ENCODE measurements at places on chromosomes 7 and 10.

DNA sequence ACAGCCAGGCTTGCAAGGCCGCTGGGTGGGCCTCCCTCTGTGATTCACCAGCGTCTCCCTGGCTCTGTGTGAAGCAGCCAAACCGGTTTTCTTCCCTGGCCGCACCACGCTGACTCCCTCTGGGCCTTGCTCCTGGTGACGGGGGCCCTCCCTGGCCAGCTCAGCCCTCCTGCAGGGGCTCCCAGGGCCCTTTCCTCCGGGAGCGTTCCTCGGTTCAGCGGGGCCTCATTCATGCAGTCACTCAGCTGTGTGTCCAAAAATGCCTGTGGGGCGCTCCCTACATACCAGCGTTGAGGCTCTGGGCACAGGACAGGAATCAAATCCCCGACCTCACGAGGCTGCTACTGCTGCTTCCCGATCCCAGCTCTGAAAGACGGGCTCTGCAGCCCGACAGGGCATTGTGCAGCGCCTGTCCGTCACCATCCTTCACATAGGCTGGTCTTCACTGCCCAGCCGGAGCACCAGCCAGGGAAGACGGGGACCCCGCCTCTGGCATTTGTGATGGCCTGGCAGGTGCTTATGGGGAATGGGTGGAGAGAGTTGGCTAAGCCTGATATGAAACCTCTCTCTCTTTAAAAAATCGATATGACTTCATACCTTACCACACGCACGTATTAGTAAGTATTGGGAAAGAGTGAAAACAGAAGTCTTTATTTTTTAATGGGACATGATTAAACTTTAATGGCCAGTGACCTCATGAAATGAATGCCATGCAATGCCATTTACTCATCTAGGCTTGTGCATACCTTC lies 110.0 kb upstream of the SHH start:
- DNase-seq = peak; percentile 72

DNA sequence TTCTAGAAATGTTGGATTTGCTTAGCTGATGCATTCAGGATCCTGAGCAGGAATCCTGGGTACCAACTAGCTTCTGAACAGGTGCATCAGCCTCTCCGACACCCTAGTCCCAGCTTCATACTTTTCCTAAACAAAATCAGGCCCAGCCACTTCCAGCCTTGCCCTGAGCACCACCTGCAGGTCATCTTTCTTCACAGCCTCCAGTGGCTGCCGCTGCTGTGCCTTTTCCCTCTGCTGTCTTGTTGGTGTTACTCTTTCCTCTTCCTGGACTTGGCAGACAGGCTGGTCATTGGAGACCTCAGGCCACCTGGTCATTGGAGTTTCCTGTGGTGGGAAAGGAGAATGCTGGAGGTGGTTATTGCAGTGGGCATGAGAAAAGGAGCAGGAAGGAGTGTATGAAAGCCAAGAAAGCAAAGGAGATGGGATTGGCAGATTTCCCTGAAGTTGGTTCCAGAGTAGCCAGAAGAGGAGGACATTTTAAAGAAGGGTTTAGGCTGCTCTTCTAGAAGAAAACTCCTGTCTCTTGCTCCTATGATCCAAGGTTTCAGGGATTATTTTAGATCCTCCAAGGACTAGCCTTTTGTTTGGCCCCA lies 48.2 kb upstream of the NFKB2 start:
- peak; percentile 69 for DNase-seq

DNA sequence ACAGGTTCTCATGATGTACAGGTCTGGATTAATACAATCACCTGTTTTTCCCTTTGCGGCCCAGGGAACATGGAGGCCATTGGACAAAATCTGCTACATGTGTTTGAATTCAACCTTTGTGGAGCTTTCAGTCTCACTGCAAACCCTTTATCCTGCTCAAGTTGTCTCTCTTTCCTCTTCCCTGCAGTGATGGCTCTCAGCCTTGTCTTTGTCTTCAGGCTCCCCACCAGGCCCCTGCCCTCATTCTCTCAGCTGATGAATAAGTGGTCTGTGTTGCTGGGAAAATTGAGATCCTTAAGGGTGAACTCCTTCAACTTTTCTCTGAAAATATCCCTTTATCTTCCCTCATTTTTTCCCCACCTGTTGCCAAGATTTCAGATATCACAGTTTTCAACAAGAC lies 791.2 kb downstream of the GRID1 start:
- no peak for DNase-seq

DNA sequence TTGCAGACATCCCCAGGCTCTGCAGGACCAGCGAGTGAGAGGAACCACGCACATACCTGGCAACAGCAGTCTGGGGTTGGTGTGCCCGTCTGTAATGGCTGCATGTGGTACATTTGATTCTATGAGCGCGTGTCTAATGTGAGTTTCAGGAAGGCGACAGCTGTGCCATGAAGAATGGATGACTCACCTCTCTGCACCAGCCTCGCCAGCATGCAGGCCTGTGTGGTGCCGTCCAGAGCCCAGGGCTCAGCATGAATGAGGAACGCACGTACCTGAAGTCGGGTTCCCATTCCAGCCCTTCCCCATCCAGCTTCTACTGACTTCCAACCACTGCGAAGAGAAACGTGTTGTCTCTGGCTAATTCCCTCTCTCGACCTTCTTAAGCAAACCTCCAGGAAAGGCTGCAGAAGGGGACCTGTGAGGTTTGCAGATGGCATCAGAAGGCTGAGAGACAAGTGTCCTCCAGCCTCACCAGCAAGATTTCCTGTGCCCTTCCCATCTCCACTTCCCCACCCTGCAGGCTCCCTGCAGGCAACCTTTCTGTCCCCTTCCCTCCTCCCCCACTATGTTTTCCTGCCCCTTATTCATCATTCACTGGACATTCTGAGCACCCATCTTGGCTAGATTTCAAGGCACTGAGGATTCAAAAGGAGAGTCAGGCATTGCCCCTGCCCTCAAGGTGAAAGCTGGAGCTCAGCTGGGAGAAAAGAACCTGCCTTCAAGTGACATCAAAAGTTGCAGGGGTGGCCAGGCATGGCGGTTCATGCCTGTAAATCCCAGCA lies 54.3 kb downstream of the ASB13 start:
- DNase-seq = no peak

DNA sequence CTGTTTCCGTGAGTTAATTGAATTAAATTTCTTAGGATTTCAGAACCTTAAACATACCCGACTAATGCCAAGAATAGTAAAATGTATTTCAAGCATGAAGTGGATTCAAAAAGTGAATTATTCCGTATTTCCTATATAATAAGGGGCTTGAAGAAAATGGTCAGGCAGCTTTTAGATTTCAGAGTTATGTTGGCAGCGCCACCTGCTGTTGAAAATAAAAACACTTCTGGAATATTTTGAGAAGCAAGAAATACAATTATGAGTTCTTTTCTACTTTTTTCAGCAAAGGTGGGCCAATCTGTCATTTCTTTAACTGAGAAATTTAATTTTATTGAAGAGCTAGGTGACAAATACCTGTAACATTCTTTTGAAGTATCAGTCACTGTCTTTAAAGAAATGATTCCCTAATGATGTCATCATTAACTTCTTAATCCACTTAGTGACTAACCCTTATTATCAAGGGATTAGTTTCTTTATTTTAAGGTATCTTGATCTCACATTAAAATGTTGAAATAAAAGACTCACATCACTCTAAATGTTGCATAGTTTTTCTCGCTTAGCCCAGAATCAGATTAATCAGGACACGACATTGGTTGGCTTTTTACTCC lies 36.6 kb upstream of the AGR3 start:
- DNase-seq = no peak

- no peak for DNase-seq
Measured at GRCh38 chr10:22486431-22486830, 141.1 kb downstream of the SPAG6 start.
